ENCODE measurements at places on chromosomes 5 and 9. TPM values are rescaled to one million over a fixed set of nuclear protein-coding genes. Genes with fewer than 3 reads are reported as not detected.
A peak's percentile ranks its signal among the peaks of the same experiment; 100 is the strongest.

GRCh38 chr5:58200451-58200850 lies 259.4 kb downstream of the PLK2 start:
- H3K4me3 ChIP-seq, result no peak overlapping the region
- H3K27ac ChIP-seq, result no peak overlapping the region
- H3K27me3 ChIP-seq, result no peaks in the 10 kb centered on the region
- DNase-seq, result no peak
- peaks cover 2% of the 10 kb centered on the region for H3K4me1 ChIP-seq
- H3K36me3 ChIP-seq, result no peaks in the 10 kb centered on the region

ADGRD2 gene
- not detected for total RNA-seq

TUSC1 gene
- 0.53 TPM for total RNA-seq

DNA sequence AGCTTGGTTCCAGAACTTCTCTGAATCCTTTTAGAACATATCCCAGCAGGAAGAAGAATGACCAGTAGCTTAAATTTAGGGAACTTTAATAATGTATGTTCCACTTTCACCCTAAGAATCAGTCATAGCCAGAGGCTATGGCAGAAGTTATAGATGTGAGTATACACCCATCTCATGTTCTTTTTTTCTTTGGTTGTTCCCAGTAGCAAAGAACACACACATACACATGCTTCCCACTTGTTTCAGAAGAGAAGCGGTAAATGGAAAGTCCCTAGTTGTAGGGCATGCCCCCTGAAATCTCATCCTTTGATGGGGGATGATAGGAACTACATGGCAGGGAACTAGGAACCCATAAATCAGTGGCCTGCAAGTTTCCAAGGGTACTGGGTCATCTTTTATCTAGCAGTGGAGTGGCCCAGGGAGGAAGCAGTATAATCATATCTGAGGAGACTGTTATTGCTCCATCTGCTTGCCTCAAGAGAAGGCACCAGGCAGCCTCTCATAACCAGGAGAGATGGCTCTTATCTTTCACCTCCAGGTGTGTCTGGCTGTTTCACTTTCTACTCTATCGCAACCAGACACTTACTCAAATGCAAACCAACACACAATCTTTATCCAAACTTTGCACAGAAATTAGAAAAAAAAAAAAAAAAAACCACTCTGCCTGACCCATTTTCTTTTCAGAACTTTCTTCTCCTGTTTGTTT lies 109.5 kb downstream of the SNCAIP start:
- no peak overlapping the region for H3K27ac ChIP-seq
- H3K4me3 ChIP-seq, result no peak overlapping the region
- no peaks in the 10 kb centered on the region for H3K27me3 ChIP-seq
- no peak for DNase-seq
- peaks cover 8% of the 10 kb centered on the region for H3K36me3 ChIP-seq

DNA sequence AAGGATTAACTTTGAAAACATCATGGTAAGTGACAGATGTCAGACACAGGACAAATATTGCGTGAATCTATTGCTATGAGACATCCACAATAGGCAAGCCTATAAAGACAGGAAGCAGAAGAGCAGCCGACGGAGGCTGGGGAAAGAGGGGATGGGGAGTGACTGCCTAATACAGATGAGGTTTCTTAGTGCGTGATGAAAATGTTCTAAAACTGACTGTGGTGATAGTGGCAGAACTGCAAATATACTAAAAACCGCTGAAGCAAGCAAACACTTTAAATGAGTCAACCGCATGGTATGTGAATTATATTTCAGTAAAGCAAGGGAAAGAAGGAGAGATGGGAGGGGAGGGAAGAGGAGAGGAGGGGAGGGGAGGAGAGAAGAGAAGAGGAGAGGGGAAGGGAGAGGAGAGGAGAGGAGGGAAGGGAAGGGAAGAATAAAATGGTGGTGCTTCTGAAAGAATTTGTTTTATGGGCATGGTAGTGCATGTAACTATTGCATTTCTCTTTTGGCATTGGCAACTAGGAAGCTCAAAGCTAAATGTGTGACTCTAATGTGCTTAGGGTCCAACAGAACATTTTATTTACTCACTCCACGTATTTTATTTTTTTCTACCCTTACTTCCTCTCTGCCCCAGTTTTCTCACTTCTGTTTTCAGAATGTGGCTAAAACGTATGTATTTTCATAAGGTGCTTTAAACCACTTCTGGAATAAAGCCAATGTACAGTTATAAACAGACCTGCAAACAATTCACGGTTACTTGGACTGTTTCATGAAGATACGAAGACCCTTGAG lies 21.3 kb downstream of the AKNA start:
- H3K27ac ChIP-seq, result no peak overlapping the region
- peaks cover 6% of the 10 kb centered on the region for H3K36me3 ChIP-seq
- H3K4me1 ChIP-seq, result no peaks in the 10 kb centered on the region
- no peaks in the 10 kb centered on the region for H3K27me3 ChIP-seq
- H3K4me3 ChIP-seq, result no peak overlapping the region

DNA sequence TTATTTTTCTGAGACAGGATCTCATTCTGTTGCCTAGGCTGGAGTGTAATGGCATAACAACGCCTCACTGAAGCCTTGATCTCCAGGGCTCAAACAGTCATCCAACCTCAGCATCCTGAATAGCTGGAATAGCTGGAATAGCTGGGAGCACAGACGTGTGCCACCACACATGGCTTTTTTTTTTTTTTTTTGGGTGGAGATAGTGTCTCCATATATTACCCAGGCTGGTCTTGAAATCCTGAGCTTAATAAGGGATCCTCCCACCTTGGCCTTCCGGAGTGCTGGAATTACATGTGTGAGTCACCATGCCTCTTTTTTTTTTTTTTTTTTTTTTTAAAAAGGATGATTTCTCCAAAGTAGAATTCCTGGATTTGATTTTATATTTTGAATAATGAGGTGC lies 60.7 kb downstream of the NSD1 start:
- DNase-seq, result no peak
- H3K4me1 ChIP-seq, result no peaks in the 10 kb centered on the region
- peaks cover 24% of the 10 kb centered on the region for H3K36me3 ChIP-seq
- H3K27me3 ChIP-seq, result no peaks in the 10 kb centered on the region
- H3K4me3 ChIP-seq, result no peak overlapping the region

- H3K27me3 ChIP-seq, result no peaks in the 10 kb centered on the region
- H3K36me3 ChIP-seq, result no peaks in the 10 kb centered on the region
- H3K27ac ChIP-seq, result no peak overlapping the region
- H3K4me1 ChIP-seq, result peaks cover 3% of the 10 kb centered on the region
Measured at GRCh38 chr5:33969572-33970452, 14.7 kb downstream of the SLC45A2 start.

DNA sequence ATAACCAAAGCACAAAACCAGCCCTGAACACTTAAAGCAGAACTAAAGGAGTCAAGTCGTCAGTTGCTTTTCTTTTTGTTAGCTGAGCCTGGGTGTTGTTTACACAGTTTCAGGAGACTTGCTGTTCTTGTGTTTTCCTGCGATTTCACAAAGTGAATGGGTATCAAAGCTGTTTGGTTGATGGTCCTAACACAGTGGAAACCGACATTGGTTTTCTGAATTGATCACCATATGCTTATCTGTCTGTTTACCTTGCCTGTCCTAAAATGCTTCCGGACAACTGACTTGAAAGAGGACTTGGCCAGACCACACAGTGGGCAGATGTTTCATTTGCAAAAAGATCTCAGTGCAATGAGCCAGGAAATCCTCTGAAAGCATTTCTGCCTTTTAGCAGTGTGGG lies 676.4 kb downstream of the PRELID2 start:
- H3K27ac ChIP-seq, result peak overlapping the region; percentile 72
- no peak for DNase-seq
- peaks cover 19% of the 10 kb centered on the region for H3K27me3 ChIP-seq
- H3K36me3 ChIP-seq, result no peaks in the 10 kb centered on the region
- H3K4me3 ChIP-seq, result no peak overlapping the region

GRCh38 chr9:79120941-79121340 lies 450.8 kb upstream of the TLE4 start:
- H3K4me1 ChIP-seq, result peaks cover 5% of the 10 kb centered on the region
- H3K4me3 ChIP-seq, result no peak overlapping the region
- H3K27ac ChIP-seq, result no peak overlapping the region
- peaks cover 86% of the 10 kb centered on the region for H3K27me3 ChIP-seq
- DNase-seq, result no peak

DNA sequence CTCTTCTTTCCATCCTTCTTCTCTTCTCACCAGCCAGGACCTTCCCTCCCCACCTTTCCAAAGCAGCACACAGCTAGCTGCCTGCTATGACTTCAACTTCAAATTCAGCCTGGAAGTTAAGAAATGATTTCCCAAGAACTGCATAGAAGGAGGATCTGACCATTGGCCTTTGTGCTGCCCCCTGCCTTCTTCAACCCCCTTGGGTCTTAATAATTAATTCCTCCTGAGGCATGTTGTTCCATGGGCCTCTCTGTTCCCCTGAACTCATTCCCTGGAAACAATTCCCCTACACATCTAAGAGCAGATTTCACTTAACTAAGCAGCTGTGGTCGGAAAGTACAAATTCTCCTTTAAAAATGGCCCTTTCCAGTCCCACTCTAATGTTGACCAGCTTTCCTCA lies 62.4 kb downstream of the ADAMTS12 start:
- no peaks in the 10 kb centered on the region for H3K27me3 ChIP-seq
- DNase-seq, result no peak
- no peak overlapping the region for H3K4me3 ChIP-seq
- H3K4me1 ChIP-seq, result no peaks in the 10 kb centered on the region

DNA sequence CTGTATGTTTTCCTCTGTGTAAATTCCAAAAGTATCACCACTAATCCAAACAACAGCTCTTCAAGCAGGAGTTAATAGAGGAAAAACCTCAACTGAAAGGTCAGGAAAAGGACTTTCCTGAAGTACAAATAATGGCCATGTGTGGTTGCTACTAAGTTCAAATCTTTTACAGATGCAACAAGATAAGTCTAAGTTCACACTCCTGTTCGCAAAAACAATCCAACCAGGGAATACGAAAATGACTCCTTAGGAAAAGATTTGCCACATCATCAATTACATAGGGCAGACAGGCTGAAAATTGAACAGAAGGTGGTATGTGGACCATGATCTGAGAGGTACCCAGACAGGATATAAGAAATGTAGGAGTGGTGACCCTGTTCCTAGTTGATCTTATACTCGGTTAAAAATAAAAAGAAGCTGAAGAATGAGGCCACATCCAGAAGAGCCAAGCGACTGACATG lies 210.2 kb downstream of the TSSK1B start:
- no peak for DNase-seq
- H3K27me3 ChIP-seq, result no peaks in the 10 kb centered on the region
- peaks cover 13% of the 10 kb centered on the region for H3K4me1 ChIP-seq
- H3K4me3 ChIP-seq, result no peak overlapping the region
- peaks cover 3% of the 10 kb centered on the region for H3K36me3 ChIP-seq

DNA sequence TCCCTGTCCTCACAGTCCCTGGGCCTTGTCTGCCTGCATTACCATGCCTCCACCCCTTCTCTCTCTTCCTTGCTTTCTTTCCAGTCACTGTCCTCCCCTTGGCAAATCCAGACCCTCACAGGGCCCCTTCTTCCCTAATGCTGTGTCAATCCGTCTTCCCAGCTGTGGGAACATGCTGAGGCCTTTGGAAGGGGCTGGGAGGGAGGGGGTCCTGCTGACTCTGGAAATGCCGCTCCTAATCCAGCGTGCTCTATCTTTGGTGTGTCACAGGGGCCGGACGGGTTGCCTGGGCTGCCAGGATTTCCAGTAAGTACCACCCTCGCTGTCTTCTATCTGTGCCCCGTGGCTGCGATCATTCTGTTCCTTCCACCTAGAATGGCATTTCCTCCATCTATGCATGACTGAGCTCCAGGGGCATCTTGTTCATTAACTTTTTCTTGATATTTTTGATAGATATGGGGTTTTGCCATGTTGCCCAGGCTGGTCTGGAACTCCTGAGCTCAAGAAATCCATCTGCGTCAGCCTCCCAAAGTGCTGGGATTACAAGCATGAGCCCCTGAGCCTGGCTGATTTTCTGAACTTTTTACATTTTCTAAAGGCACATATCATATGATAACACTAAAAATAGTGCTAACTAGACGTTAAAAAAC lies 64.5 kb upstream of the TGFBR1 start:
- H3K27ac ChIP-seq, result no peak overlapping the region
- H3K27me3 ChIP-seq, result peaks cover 3% of the 10 kb centered on the region
- no peak for DNase-seq
- no peak overlapping the region for H3K4me3 ChIP-seq
- H3K36me3 ChIP-seq, result no peaks in the 10 kb centered on the region

DNA sequence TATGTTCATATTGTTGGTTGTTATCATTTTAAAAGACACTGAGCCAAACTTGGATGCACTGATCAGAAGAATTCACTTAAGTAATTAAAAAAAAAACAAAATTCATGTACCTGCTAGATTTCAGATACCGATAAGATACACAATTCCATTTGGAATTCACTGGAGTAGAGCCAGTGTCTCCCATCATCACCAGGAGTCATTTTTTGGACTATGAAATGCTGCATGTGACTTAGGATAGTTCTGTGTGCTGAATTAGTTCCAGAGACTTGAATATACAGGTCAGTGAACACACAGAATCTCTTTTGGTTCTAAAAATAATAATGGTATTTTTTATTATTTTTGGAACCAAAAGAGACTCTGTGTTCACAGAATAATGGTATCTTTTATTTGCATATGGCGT lies 482.6 kb upstream of the PIK3R1 start:
- no peak overlapping the region for H3K27ac ChIP-seq
- DNase-seq, result no peak
- no peak overlapping the region for H3K4me3 ChIP-seq

SLF1 gene
- total RNA-seq, result 15.7 TPM

RASGEF1C gene
- total RNA-seq, result 0.51 TPM

DNA sequence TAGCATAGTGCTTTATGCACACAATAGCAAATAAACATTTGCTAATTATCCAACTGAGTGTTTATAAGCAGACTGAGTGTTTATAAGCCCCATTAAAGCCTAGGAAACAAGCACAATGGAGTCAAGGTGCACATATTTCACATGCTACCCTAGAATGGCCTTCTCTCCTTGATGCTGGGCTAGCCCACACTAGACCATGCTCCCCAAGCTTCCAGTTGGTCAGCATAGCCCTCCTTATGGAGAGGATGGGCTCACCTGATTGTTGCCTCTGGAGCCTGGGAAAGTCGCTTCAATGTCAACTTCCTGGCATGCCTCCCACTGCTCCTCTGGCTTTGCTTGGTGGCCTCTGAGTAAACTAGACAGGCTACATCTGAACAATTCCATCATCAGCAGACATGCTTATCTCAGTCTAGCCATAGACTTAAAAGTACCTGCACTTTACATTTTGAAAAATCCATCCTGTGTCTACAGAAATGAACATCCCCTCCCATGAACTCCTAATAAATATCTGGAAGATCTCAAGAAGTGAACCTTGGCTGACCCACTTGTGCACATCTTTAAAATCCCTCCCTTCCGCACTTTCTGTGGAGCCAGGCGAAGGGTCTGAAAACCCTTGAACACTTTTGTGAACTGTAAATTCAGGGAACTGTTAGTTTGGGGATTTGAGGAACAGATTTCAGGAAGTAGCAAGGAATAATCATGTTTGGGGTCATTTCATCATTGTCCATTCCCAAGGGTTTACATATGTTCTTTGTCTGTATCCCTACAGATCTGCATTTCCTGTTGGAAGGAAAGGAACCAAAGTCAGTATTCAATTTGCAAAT lies 486.6 kb downstream of the ARHGEF28 start:
- no peak overlapping the region for H3K27ac ChIP-seq
- no peaks in the 10 kb centered on the region for H3K36me3 ChIP-seq
- no peak for DNase-seq
- no peaks in the 10 kb centered on the region for H3K27me3 ChIP-seq
- no peak overlapping the region for H3K4me3 ChIP-seq

GRCh38 chr5:54651482-54652076 lies 134.0 kb downstream of the SNX18 start:
- peaks cover 2% of the 10 kb centered on the region for H3K4me1 ChIP-seq
- H3K4me3 ChIP-seq, result no peak overlapping the region
- no peak for DNase-seq
- H3K36me3 ChIP-seq, result no peaks in the 10 kb centered on the region
- no peaks in the 10 kb centered on the region for H3K27me3 ChIP-seq

All from progenitor cell of endocrine pancreas (in vitro differentiated cells).